ENCODE measurements at places on chromosomes 2 and 18. TPM values are rescaled to one million over a fixed set of nuclear protein-coding genes. Genes with fewer than 3 reads are reported as not detected.

The DQX1 gene
- total RNA-seq: not detected

The NPAS2 gene
- 54.0 TPM for total RNA-seq

The MRO gene
- total RNA-seq: 1.4 TPM

DNA sequence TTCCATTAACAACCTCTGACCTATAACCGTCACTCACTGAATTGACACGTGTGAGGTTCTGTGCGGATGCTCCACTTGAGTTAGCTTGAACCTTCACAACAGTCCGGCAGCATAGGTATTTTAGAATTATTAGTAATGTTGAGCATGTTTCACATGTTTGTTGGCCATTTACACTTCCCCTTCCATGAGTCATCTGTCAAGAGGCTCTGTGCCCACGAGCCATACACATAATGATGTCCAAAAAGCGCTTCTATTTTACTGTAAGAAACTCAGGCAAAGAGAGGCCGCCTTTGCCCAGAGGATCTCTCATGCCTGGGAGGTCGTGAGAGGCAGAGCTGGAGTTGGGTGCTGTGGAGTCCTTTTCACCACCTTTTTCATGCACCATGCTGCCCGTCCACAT, 28.9 kb upstream of the TMEM214 start:
- DNase-seq: no peak

DNA sequence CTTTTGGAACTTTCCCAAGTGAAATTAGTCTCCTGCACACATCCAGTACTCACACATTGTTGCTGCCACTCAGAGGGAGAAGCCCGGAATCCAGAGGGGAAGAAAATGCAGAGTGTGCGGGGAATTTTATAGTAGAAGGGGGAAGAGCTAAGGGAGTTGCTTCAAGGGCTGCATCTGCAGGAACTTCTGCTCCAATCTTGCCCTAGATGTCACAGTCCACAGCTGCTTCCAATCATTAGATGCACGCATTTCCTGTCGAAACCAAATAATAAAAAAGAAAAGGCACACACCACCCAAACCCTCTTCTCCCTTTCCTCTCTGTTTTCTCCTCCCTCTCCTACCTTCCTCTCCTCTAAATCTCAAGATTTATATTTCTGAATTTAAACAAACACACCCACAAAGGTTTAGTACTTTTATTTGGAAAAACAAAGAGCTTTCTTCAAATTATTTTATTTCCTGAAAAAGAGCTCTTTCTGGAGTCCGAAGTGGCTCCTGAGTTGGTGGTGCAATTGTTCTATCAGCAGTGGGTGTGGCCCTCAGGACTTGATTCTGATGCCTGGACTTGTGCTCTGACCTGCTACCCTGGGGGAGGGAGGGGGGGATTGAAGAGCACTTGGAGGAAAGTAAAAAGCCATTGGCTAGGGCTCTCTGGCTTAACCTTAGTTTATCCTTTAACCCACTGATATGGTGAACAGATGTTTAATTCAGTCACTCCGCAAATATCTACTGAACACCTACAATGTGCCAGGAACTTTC, 72.0 kb downstream of the KCNE4 start:
- no peak for DNase-seq

DNA sequence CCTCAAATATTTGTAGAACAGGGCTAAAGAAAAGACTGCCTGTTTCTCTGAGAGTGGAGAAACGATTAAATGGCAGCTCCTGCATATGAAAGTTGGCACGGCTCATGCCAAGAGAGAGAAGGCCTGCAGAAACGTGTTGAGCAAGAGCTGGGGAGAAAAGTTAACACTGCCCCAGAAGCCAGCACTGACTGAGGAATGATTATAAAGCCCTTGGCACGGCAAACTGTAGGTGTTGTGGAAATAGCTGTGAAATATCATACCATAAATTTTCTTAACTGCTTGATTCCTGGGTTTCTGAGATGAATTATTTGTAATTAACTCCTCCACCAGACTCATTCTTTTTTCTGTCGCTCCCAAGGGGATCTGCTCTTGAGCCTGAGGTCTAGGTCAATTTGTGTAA, 4.3 kb downstream of the FRZB start:
- DNase-seq: no peak

- DNase-seq: no peak
These were observed 214.1 kb upstream of the NABP1 start for GRCh38 chr2:191463790-191464189.

DNA sequence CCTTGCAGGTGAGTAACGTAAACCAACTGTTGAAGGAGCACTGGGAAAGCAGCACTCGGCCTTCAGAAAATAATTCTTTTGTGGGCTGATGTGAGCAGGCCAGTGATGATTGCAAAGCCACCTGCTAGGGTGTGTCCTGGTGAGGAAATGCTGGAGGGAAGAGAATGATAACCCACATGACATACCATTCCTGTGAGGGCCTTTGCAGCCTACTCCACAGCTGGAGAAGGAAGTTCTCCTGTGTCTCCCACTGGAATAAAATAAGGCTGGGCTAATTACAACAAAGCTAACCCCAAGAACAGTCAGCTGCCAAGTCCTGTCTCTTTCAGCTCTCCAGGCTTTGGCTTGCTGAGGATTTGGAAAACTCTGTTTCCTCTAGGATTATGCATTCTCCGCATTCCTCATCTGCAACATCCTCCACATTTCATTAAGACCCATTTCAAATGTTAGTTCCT, 16.7 kb upstream of the DSG1 start:
- no peak for DNase-seq

- no peak for DNase-seq
These were observed 7.5 kb downstream of the CD207 start for GRCh38 chr2:70828115-70828514.

- no peak for DNase-seq
These were observed 58.7 kb downstream of the SLC40A1 start for GRCh38 chr2:189521699-189522434.

- no peak for DNase-seq
These were observed 1.1 kb downstream of the UXS1 start for GRCh38 chr2:106192752-106193689.

GRCh38 chr2:41827354-41827971, 220.4 kb upstream of the PKDCC start:
- DNase-seq: no peak

- DNase-seq: no peak
These were observed 75.8 kb upstream of the WIPF1 start for GRCh38 chr2:174673440-174673839.

Measured in cardiac septum (tissue), 1 donor.